ENCODE measurements at places on chromosomes 12 and 14.

DNA sequence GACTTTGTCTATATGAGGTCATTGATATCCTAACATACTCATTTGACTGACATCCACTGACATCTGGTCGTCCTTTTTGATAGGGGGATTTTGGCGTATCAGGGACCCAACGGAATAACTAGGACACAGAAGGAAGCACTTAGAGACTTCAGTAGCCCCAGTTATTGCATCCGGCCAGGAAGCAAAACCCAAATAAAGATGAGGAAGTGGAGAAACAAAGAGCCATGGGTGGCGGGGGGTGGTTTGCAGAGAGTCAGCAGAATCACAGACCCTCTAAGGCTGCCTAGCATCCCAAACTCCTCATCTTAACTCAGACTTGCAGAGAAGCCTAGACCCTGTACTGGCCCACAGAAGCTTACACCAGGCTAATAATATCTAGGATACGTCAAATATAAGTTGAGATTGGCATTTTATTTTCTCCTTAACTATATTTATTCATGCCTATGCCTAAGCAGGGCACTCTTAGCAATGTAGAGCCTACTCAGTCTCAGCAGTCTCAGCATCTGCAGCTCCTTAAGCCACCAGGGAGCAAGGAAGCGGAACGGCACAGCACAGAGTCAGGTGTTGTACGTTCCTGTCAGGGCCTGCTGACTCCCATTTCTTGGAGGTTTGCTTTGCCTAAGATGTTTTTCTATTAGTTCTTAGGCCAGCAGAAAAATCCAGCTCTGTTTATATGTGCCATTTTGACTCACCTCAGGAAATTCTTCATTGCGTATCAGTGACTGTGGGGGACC lies 45.1 kb downstream of the KCNA1 start:
- DNase-seq: no peak

DNA sequence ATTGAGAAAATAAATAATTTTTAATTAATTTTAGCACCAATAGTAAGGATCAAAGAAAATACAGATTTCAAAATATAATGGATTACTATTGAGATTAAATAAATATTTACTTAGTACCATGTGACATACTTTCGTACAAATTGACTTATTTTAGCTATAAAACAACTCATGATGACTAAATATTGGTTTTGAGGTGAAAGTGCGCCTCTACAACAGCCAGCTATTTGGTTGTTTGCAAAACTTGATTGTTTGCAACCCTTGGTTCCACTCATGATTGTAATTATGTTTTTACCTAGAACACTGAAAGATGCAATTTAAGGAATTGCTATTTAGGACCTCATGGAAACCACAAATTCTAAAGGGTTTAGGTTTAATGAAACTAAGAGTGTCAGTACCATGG lies 51.9 kb upstream of the PPM1H start:
- DNase-seq: no peak

DNA sequence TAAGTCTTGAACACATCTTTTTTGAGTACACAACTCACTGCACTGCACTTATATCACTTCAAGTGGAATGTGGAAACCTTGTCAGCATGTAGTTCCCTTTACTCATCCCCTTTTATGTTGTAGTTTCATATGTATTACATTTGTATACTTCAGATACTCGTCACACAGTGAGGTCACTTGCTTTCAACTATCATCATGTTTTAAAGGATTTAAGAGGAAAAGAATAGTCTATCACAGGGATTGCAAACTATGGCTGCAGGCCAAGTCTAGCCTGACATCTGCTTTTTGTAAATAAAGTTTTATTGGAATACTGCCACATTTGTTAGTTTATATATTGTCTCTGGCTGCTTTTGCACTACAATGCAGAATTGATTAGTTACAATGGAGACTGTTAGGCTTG lies 24.3 kb downstream of the CNOT2 start:
- DNase-seq: no peak

- DNase-seq: no peak
Observed at GRCh38 chr14:101625336-101626097, 64.2 kb downstream of the DIO3 start.

DNA sequence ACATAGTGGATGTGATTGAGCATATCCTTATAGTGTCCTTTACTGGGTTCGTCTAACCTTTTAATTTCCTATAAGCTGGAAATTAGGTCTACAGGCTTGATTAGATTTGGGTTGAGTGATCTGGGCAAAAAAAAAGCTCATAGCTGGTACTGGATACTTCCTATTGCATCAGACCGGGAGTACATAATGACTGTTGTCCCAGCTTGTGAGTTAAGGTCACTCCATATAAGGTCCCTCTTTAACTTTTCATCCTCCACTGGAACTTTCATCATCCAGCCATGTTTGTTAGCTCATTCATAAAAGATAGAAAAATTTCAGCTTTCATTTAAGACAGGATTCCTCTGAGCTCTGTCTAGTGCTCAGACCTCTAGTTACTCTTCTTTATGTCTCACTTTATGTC lies 80.8 kb downstream of the C14orf132 start:
- DNase-seq: no peak

DNA sequence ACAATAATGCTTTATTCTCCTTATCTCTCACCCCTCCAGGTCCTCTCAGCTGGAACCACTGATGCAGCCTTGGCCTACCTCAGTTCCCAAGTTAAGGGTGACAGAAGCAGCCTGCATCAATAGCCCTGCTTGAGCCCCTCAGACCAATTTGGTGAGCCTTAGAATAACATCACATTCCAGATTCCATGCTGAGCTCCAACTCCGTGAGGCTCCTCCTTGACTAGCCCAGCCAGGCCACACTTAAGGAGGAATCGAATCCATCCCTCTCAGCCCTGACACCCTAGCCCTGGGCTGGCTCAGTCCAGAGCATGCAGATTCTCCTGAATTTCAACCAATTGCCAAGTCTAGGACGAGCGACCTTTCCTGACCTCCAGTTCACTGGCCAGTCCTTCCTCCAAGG lies 91.1 kb downstream of the ARMH4 start:
- DNase-seq: no peak

DNA sequence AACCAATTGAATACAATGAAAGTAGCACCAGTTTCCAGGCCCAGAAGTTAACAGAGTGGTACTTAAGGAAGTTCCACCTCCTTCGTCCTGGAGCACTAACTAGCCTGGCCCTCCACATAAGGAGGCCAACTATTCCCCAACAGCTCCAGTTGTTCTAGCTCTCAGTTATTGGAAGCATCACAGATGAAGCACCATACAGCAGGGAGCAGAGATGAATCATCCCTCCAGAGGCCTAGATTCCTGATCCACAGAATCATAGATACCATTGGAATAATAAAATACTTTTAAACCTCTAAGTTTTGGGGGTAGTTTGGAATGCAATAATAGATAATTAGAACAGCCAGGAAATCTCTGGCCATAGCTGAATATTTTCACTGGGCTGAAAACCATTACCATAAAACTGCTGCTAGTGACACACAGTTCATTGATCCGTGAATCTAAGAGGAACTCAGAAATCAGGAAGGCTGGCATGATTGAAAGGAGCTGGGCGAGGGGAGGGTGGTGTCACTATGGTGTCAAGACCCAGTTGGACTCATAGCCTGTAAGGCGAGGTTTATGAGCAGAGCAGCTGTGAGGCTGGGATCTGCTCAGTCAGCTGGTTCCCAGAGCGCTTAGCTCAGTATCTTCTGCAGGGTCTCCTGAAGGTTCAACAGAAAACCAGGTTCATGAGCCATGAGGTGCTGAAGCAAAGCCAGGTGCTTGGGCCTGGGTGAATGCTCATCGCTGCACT lies 371.4 kb upstream of the TMTC1 start:
- DNase-seq: no peak

DNA sequence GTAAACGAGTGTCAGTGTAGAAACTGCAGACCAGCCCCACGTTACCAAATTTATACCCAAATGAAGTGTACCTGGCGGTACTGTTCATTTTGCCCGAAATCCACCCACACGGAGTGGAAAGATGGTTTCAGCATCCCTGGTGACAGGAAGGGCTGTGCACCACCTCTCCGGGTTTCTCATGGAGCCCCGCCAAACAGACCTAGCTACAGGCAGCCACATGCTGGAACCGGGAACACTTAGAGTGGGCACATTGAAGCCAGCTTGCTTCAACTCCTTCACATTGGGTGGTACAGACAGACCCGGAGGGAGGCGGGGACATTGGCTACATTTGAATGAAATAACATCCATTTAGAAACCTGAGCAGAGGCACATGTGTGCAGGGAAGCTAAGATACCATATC lies 84.4 kb downstream of the PPP2R5C start:
- DNase-seq: no peak

DNA sequence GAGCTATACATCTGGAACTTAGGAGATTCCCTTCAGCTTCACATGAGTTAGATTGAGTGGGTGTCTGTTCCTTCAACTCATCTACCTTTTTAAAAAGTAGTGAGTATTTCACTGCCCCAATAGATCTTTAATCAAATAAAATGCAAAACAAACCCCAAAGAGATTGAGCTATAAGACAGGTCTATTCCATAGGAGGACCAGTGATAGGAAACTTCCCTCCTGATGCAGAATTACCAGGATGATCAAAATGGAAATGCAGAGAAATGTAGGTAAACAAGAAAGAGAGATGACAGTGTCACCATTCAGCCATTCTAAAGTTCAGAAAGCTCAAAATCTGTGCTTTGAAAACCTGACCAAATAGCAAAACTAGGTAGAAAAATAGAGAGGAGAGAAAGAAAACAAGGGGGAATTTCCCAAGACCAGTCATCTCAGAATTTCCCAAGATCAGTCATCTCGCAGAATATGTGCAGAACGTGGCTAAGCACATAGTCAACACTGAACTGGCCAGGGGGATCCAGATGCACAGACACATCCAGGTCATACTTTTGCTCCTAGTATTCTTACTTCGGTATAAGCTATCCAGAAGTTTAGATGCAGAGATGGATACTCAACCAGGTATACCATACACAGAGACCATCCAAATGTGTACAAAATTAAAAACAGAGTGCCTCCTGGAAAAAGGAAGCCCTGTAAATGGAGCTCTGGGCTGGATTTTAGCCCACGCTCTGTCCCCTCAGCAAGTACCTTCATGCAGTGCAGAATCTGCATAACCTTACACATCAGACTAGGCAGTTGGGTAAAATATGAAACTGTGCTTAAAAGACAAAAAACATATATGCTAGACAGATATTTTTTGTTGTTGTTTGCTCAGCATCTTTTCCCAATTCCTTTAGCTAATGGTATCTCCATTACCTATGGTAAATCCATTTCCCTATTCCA lies 27.4 kb downstream of the SLC41A2 start:
- no peak for DNase-seq

Measured in posterior vena cava (tissue), 2 donors.